Effector memory CD4-positive, alpha-beta T cell (primary cell): ENCODE measurements at places on chromosomes 1 and 21.

GRCh38 chr1:167551362-167551761, 2.2 kb downstream of the CREG1 start:
- DNase-seq: no peak

DNA sequence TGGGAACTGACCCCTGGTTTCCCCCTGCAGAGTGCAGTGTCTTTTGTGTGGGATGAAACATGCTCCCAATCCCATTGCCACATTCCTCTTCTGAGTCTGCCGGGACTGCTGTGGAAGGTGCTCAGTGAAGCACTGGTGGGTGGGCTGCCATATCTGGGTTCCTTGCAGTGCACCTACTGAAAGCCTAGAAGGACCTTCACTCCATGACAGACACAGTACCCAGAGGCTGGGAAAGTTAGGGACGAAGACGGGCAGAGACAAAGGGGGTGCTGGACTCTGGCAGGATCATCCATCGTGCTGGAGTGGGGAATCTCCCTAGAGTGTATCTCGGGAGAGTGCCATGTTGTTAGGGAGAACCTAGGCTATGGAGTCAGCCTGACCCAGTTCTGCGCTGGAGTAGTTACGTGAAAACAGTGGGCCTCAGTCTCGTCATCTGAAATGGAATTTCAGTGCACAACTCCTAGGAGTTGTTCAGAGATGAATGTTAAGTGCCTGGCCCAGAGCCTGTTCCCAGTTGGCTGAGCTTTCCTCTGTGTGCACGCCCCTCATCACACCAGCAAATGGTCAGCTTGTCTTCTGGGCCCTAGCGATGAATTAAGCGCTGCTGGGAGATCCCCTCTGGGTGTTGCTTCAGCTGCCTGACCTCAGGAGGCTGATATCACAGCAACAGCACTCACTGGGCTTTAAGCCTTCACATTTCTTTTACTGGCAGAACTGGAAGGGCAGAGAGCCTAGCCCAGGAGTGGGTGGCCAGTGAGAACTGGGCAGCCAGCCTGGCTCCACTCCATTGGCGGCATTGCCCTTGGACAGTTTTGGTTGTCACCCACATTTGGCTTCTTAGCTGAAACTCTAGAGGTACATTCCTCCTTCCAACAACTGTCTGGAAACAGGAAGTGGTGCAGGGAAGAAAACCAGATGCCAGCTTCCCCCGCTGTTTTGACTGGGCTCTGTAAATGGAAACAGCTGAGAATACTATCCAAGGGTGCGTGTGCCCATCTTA, 479.8 kb upstream of the VAMP3 start:
- DNase-seq: no peak

DNA sequence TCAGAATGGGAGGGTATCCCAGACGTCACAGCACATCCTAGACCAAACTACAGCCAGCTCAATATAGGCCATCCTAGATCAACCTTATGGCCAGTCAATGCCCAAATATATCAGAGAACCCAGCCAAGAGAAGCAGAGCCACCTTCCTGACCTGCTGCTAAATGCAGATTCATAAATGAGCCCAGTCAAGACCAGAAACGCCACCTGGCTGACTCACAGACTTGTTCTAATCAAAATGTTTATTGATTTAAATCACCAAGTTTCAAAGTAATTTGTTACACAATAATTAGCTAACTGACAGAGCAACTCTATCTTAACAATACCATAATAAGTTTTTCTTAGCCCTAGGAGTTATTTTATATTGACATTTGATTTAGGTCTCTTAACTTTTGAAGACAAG, 28.6 kb downstream of the ZNF644 start:
- no peak for DNase-seq

DNA sequence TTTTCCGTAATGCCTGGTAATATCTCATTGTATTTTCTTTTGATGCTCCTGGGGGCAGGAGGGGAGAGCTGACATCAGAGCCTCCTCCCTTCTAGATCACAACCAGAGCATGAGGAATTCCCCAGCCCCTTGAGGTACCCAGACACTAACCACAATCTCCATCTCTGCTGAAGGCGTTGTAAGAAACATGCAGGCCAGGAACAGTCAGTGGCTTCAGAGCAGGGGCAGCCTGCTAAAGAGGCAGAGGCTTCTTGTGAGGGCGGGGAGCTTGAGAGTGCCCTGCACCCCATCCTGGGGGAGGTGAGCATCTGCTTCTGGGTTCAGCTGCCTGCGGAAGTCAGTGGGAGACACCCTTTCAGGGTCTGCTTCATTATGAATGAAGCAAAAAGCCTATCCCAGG, 19.0 kb downstream of the MAPKAPK2 start:
- DNase-seq: peak; percentile 53

- DNase-seq: no peak
Measured at GRCh38 chr1:207941665-207942064, 30.7 kb upstream of the CD34 start.

GRCh38 chr21:29499229-29499628, 200.5 kb downstream of the BACH1 start:
- DNase-seq: no peak

DNA sequence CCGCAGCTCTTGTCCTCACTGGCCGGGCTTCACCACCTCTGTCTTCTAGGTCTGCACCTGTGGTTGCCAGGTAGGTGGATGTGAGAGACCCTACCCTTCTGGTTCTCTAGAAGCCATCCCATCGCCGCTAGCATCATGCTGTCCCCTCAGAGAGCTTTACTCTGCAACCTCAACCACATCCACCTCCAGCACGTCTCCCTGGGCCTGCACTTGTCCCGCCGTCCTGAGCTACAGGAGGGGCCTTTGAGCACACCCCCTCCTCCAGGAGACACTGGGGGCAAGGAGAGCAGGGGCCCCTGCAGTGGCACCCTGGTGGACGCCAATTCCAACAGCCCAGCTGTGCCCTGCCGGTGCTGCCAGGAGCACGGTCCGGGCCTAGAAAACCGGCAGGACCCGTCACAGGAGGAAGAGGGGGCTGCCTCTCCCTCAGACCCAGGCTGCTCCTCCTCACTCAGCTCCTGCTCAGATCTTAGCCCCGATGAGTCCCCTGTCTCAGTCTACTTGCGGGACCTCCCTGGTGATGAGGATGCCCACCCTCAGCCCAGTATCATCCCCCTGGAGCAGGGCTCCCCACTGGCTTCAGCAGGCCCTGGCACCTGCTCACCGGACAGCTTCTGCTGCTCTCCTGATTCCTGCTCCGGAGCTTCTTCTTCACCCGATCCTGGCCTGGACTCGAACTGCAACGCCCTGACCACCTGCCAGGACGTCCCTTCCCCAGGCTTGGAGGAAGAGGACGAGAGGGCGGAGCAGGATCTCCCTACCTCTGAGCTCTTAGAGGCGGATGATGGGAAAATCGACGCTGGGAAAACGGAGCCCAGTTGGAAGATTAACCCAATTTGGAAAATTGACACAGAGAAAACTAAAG, 1.2 kb downstream of the RUSC1 start:
- no peak for DNase-seq

DNA sequence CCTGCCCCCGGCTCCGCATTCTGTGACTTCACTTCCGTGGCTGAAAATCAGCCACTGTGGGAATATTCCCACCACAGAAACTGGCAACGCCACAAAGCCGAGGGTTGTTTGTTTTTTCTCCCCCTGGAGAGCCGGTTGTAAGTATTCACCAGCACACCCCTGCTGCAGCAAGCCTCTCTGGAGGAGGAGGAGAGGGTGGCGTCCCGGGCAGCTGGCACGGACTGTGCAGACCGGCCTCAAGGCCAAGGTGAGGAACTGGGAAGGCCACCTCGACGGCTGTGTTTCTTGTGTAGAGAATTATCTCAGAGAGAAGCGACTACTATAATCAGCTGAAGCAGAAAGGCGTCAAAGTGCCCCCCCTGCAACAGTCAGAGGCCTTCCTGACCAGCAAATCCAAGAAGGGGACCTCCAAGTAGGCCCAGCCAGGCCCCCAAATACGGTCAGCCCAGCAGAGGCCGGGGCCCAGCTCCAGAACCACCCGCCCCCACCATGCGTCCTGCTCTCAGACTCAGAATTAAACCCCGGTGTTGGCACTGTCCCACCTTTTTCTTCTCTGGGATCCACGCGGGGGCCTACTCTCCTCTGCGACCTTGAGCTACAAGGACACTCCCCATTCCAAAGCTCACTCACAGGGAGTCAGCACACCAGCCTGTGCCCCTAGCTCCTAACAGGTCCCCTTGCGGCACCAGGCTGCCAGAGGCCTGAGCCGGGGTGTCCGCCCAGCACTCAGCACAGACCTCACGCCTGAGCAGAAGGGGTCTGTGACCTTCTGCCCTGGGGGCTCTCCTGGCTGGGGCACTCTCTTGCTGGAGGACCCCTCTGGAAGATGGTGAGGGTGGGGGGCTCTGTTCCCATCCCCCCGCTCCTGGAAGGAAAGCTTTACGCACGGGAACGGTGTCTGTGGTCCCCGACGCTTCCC, 1.2 kb upstream of the SMIM1 start:
- DNase-seq: no peak

DNA sequence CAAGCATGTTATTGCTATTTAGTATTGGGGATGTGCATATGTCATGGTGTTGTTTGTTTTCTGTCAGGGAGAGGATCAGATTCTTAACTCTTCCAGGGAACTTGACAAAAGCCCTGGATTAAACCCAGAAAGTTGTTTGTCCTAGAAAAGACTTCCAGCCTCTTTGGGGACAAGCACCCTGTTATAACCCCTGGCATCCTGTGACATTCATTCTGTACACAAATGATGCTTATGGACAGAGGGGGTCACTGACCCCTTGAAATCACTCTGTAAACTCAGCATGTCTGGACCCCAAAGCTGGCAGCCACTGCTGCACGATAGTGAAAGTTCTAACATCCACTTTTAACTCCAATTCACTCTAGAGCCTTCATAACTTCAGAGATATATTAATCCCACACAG, 81.2 kb downstream of the PROX1 start:
- DNase-seq: no peak

DNA sequence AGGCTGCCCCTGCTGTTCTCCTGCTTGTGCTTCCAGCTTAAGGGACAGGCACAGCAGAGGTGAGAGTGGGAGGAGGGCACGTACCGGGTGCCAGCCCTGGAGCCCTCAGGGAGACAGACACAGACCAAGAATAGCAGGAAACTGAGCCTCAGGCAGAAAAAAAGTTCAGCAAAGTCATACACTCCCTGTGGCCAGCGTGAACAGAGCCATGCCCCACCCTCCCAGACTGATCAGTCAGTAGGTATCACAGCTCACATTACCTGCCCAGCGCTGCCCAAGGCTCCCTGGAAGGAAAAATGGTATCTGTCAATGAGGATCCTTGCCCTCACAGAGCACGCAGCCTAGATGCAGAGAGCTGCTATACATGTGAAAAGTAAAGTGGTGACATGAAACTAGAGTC, 1.3 kb downstream of the UBL4B start:
- DNase-seq: no peak

DNA sequence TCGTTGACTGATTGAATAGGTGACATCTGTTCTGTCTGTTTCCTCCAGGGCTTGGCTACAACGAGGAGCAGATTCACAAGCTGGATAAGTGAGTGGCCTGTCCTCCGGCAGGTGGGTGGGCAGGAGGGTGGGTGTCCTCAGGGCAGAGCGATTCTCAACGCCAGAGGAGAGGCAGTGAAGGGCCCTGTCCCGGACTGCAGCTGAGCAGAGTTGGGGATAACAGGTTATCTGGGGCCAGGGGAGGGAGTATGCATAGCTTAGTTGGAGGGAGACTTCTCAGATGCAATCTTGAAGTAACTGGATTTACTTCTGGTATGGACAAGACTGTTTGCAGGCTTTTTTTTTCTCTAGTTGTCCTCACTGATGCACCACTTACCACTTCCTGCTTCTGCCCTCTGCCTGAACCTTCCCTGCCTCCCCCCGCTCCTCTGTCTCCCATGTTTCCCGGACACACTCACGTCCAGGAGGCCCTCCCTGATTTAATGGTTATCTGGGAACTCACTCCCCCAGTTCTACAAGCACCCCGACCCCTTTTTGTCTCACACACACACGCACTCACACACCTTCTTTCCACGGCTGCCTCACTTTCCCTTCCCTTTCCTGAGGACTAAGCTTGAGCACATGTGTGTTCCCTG, 16.4 kb upstream of the RASSF5 start:
- no peak for DNase-seq

DNA sequence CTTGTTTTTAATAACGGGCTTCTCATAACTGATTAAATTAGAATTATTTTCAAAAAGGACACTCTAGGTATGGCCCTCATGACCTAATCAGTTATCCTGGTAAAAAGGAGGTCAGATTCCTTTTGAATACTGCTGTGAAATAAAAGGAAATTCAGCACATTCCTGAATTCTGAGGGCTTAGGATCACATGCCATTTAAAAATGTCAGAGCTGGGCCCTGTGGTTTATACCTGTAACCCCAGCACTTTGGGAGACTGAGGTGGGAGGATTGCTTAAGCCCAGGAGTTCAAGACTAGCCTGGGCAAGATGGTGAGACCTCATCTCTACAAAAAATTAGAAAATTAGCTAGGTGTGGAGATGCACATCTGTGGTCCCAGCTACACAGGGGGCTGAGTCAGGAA, 18.0 kb upstream of the RABGGTB start:
- DNase-seq: no peak

DNA sequence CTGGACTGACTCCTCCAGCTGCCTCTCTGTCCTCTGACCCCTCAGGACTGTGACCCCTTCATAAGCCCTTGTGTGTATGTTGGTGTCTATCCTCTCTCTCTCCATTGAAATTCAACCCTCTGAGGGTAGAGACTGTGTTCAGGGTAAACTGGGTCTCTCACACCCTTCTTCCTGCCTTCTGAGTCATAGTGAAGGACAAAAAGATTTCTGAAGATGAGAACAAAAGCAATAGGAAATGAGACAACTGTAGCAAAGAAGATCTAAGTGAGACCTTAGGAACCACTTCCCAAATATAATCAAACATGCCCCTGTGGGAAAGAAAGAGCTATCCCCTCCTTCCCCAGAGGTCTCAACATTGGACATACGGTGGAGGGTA, 16.9 kb downstream of the NUAK2 start:
- DNase-seq: no peak

DNA sequence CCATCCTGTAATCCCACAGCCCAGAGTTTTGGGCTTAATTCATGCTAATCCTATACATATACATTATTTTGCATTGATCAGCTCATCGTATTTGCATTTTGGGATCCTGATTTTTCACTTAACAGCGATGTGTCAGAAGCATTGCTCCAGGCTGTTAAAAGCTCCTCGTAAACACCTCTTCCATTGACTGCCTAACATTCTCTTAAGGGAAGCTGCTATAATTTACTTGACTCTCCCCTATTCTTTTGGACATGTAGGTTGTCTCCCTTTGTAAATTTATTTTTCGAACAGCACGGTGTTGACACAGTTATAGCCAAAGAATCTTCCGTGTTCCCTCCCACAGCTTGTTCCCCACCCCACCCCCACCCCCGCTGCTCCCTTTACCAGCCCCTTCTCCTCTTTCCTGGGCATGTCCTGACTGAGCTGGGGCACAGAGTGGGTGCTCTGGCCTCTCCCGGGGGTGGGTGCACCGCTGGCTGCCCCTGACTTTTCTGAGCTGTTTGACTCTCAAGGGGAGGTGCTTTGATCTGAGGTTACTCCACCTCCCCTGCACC, 22.8 kb downstream of the LDLRAP1 start:
- DNase-seq: no peak
